H4 (cell line): ENCODE measurements at places on chromosomes 5 and 9. TPM values are rescaled to one million over a fixed set of nuclear protein-coding genes. Genes with fewer than 3 reads are reported as not detected.

- DNase-seq, result no peak
Observed at GRCh38 chr9:126734877-126735276, 70.0 kb upstream of the ZBTB43 start.

DNA sequence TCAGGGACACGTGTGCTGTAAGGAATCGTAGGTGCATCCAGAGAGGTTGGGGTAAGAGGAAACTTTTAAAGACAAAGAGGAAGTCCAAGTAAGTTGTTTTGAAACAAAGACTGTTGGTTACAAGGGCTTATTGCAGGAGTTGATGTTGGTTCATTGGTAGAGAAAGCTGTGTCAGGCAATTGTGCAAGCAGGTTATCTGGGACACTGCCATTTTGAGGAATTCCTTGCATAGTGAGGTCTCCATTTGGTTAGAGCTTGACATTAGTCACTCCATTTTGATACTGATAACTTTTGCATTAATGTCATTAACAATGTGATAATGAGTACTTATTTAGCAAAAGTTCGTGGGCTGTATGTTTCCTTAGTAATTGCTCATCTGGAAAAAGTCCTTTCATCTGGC is 24.9 kb downstream of the CNOT6 start:
- no peak for DNase-seq

DNA sequence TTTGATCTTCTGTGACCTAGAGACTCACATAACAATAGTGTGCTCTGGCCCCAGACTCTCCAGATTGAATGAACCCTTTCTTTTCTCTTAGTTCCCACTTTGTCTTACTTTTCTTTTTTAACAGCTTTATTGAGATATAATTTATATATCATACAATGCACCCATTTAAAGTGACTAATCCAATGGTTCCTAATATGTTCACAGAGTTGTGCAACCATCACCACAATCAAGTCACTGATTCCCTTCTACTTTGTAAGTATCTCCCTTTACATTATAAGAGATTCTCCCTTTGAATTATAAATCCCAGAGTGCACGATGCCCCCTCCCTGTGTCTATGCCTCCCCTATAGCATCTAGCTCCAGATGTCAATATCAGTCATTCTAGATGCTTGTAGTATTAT is 172.4 kb downstream of the HINT1 start:
- DNase-seq, result no peak

- no peak for DNase-seq
Observed at GRCh38 chr5:179606071-179606909, 17.2 kb downstream of the HNRNPH1 start.

Gene PCDHA4
- total RNA-seq, result 0.02 and 0.04 TPM in 2 replicates

Gene GRK6
- total RNA-seq, result 37.7 and 51.9 TPM in 2 replicates
